ENCODE measurements at places on chromosomes 2 and 18. TPM values are rescaled to one million over a fixed set of nuclear protein-coding genes. Genes with fewer than 3 reads are reported as not detected.

Gene CD8B2
- total RNA-seq = not detected

Gene COL6A3
- total RNA-seq = 0.41 TPM

Gene NYAP2
- total RNA-seq = 0.07 TPM

Gene PMAIP1
- 3.1 TPM for total RNA-seq

Gene HOXD9
- total RNA-seq = not detected

Gene CLIP4
- total RNA-seq = 2.1 TPM

Gene ZSWIM2
- total RNA-seq = 0.39 TPM

Measured in neural progenitor cell (in vitro differentiated cells).